ENCODE measurements at places on chromosomes 2 and 18.

DNA sequence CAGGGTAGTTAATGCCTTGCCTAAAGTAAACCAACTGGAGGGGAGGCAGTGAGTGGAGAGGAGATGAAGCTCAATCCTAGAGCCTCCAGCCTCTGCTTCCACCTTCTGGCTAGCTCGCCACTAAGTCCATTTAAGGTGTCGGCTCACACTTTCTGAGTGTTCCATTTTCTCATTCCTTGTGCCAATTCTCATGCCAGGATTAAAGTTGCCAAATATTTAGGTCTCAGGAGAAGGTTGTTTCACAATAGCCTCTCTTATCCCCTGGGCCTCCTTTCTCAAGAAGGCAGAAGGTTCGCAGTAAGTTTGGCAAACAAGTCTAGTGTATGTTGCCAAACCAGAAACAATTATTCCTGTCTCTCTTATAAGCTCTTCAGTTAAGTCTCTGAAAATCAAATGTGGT, 57.2 kb downstream of the TACR1 start:
- DNase-seq: no peak

DNA sequence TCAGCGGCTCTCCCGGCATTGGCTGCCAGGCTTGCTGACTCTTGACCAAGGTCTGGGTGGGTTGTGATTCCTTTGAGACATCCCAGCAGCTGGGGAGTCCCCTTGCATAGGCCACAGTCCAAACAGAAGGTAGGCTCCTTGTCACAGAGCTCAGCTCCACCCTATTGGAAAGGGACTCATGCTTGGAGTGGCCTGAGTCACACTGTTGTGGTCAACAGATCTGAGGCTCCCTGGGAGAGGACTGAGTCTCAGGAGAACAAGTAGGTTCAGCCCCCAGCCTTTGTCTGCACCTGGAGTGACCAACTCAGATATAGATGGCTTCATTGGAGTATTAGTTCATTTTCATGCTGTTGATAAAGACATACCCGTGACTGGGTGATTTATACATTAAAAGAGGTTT, 32.1 kb upstream of the SH3BP4 start:
- no peak for DNase-seq

DNA sequence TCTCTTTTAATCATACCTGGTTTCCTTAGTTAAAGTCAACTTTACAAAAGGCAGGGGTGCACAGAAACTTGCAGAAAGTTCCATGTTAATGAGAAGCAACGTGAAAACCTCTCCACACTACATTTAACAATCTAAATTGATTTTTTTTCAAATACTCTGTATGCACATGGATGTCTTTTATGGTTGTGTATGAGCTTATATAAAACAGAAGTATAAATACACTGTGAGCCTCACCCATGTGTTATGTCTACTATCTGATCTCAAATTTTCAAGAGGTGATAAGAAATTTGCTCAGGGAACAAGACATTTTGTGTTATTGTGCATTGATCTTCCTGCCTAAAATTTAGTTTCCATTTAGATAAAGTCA, 617.6 kb downstream of the ADCYAP1 start:
- no peak for DNase-seq

DNA sequence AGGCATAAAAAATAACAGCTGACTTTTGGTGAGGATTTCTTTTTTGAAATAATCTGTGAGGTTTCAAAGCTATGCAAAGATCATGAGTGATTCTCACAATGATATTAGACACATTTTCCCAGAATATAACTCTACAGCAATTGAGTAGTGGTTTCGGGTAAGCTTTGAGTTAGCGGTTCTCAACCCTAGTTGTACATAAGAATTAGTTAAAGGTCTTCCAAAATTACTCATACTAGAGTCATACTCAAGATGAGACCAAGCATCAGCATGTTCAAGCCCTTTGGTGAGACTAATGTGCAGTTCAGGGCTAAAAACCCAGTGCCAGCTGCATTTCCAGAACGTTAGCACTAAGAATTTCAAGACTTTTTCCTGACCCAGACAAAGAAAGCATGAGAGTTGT, 31.1 kb downstream of the DSG4 start:
- no peak for DNase-seq

- peak; percentile 59 for DNase-seq
These were observed 63.2 kb downstream of the POLE4 start for GRCh38 chr2:75021672-75022071.

- peak; percentile 66 for DNase-seq
These were observed 66.8 kb downstream of the GBX2 start for GRCh38 chr2:236101311-236101950.

DNA sequence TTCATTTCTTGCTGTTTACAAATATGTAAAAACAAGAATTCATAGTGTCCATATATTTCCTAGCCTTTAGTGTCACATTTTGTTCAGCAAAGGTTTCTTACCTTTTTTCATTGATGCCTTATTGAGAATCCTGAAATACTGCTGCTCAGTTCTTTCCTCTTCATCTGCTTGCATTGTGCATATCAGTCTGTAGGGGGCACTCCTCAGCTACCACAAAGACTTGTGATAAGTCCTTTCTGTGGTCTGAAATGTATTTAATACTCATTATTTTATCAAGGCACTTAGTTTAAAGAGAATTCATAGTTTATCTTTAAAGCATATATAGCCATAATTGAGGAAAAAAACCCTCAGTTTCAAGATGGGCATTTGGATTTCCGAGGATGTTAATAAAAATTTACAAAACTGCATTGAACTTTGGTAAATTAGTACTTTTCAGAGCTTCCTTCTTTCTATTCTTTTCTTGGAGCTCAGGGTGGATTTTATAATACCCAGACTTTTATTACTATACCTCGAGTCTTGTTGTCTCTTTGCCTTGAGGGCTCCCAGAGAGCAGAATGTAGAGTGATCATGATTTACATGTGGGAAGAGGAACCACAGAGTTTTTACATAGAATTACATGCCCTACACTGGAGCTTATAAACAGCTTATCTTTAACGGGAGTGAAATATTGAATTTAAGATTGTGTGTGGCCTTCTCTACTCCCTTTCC, 570.1 kb downstream of the PLCL1 start:
- DNase-seq: peak; percentile 77

- no peak for DNase-seq
These were observed 35.8 kb upstream of the ARHGAP25 start for GRCh38 chr2:68698567-68699377.

DNA sequence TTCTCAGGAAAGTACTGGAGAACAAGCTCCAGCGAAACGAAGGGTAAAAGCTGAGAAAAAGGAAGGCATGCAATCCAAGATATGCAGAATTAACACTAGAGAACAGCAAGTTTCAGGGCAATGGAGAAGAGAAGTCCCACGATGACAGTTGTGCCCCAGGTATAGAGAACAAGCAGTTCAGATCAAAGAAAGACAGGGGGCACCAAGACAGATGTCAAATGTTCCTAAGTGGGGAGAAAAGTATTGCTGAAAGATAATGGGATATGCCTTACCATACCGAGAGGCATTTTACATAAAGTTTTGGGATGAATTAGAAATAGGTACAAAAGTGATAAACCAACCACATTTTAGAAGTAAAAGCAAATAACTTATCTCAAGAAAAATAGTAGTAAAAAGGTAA, 79.1 kb upstream of the UBE2E3 start:
- peak; percentile 10 for DNase-seq

DNA sequence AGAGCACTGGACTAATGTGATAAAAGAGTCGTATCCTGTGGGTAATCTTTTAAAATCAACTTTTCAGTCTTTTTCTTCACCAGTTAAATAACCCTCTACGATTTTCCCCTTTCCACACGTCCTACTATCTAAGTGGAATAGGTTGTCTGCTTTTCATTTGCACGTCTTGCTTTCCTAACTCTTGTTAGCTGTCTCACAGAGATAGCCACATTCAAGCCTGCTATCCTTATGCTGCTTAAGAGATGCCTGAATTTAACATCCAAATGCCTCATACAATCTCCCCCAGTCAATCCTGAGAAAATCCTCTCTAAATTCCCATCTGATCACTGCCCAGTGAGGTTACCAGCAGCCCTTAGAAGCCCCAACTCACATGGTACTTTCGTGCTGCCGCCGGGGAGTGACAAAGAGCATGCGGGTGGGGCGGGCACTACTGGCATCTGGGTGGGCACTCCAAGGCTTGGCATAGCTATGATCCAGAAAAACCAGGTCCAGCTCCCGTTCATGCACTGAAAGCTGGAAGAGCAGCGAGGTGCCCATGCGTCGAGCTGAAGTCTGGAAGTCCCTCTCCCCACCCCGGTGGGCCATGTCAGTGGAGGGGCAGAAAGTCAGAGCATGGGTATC, 1.5 kb downstream of the KANSL3 start:
- no peak for DNase-seq

GRCh38 chr18:13450289-13451212, 232.0 kb downstream of the LDLRAD4 start:
- no peak for DNase-seq

GRCh38 chr2:9407363-9407811, 15.9 kb downstream of the ITGB1BP1 start:
- DNase-seq: no peak

DNA sequence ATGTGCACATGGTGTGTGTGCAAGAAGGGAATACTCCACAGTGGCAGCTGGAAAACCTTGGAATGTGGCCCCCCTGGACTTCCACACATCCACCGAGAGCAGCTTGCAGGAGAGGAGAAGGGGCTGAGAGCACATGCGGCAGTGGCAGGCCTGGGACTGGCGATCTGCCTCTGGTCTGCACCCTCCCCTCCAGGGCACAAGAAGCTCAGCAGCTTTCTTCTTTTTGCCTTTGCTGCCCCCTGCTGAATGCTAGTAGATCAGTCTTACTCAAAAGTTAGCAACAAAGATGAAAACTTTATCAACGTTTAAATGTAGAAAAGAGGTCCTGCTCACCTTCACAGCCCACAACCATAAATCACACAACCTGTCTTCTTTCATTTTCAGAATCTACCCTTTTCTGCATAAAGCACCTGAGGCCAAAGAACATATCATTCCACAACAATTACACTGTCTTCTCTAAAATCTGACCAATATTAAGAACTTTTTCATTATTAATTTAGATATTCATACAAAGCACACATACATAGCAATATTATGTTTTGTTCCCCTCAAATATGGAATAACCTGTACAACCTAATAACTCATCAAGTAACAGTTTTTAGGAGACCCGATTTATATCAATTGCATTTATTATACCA, 34.6 kb downstream of the TGFBRAP1 start:
- DNase-seq: peak; percentile 90

- peak; percentile 59 for DNase-seq
These were observed 11.0 kb downstream of the SLC4A3 start for GRCh38 chr2:219638217-219638947.

GRCh38 chr2:160411955-160412354, 81.7 kb downstream of the RBMS1 start:
- DNase-seq: no peak

DNA sequence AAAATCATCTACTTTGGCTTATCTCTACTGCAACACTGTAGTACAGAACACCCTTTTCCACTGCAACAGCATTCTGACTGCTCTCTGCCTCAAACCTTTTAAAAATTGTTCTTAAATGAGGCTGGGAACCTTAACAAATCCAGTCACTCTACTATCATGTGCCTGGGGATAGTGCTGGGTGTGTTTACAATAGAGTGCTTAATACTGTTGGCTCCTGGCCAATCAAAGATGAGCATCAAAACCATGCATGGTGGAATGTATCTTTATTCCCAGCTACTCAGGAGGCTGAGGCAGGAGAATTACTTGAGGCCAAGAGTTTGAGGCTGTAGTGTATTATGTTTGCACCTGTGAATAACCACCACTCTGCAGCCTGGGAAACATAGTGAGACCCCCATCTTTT, 7.4 kb downstream of the ANKAR start:
- no peak for DNase-seq

GRCh38 chr2:127078666-127079270, 28.2 kb downstream of the BIN1 start:
- no peak for DNase-seq

DNA sequence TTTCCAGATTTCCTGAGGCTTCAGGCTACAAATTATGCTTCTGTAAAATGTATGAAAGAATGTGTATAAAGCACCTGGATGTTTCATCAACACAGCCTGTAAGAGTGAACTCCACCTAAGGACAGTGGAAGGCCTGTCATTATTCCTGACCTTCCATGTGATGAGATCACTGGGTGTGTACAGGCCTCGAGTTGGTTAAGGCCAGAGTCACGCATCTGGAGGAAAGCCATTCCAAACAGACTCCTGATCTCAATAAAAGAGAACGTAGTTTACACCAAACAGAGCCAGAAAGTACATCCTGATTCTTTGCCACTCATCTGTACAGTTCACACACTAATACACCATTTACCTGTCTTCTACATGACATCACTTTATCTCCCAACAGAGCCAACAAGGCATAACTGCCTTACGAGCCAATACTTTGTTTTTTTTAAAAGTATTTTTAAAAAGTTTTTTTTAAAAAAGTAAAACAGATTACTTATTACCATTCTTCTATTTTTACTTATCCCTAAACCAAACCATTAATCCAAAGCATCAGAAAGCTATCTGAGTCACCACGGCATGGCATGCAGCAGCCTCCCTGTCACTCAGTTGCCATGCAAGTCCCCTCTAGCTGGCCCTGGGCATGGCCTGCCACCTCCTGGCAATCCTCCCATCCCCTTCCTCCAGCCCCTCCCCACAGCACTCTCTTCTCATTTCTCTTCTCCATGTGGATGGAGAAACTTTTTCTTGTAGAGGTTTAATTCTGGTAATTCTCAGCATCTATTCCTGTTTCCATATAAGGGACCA, 78.8 kb upstream of the TFCP2L1 start:
- no peak for DNase-seq

GRCh38 chr18:51340332-51340731, 142.9 kb upstream of the MEX3C start:
- DNase-seq: no peak

- no peak for DNase-seq
These were observed 746.3 kb upstream of the RAB6C start for GRCh38 chr2:129233166-129233565.

DNA sequence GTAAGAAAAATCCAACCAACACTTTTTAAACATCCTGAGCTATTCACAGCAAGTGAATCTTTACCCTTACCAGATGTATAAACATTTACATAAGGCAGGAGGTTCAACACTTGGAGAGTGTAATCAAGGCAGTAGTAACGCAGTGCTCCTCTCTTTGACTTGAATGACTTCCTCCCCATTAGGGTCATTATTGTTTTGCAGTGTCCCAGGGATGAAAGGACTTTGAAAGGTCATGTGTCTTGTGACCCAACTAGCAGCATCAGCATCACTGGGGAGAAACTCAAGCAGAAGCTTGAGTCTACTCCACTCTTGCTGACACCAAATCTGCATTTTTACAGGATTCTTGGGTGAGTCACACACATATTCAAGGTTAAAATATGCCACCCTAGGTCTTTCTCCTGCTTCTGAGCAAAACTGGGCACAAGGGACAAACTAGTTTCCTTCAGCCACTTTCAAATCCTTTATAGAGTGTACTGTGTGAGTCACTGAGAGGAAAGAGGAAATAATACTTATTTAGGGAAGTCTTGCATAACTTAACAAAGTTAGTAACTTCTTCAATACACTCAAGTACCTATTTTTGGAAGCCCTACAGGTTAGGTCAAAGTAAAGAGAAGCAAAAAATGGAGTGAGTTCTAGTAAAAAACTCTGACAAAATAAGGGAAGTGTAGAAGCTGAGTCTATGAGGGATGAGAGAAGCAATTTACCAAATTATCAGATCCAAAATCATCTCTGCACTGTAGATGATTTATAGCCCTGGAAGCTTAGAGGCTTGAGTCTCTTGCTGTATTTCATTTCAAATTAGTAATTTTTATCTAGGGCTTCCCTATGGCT, 51.0 kb upstream of the EML4 start:
- peak; percentile 26 for DNase-seq
